ENCODE measurements at places on chromosomes 13 and 19.

- no peak for DNase-seq
Observed at GRCh38 chr13:59000770-59001169, 1163.0 kb downstream of the DIAPH3 start.

DNA sequence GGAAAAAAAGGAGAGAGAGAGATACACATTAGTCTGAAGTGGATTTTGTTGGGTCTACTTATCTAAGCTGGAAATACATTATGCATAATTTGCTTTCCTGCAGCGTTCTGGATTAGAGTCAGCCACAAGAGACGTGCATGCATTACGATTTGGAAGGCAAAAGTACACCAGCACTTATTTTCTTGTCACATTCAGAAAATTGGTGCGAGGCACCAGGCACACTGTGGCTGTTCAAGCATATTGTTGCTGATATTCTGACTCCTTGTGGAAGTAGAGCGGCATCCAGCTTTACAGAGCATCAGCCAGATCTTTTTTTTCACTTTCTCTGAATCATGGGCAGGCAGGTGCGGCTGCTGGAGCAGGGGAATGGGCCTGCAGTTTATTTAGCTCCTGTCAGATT is 905.6 kb upstream of the SPRY2 start:
- no peak for DNase-seq

- DNase-seq, result no peak
Observed at GRCh38 chr13:48858122-48858902, 117.4 kb upstream of the FNDC3A start.

GRCh38 chr13:35387682-35388250 is 88.7 kb downstream of the MAB21L1 start:
- no peak for DNase-seq

GRCh38 chr13:99991828-99992775 is 10.5 kb downstream of the ZIC2 start:
- no peak for DNase-seq

DNA sequence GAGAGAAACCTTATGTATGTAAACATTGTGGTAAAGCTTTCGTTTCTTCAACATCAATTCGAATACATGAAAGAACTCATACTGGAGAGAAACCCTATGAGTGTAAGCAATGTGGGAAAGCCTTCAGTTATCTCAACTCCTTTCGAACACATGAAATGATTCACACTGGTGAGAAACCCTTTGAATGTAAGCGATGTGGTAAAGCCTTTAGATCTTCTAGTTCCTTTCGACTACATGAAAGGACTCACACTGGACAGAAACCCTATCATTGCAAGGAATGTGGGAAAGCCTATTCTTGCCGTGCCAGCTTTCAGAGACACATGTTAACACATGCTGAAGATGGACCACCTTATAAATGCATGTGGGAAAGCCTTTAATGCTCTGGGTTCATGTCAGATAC is 24.7 kb downstream of the ZNF136 start:
- DNase-seq, result no peak

- no peak for DNase-seq
Observed at GRCh38 chr13:46405457-46405856, 18.4 kb upstream of the RUBCNL start.

DNA sequence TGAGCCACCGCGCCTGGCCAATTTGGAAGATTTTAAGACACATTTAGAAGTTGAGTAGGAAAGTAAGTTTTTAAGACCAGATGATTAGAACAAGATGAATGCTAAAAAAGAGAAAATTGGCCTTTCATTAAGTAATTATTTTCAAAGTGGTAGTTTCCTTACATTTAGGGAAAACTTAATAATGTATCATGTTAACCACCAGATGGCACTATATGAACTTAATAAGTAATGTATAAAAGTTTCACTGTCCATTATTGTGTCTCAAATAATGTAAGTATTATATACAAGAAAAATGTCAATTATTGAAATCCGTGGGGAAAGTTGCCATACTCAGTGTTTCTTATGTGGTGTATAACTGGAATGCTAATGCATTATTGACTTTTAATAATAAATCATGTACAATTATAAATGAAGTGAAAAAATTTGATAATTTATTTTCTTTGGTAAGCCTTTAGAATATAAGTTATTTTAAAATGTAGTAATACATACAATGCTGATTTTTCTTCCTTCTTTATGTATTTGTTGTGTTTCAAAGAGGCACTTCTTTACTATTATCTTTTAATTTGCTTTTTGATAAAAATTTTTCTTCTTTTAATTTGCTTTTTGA is 29.2 kb downstream of the COG6 start:
- no peak for DNase-seq

- no peak for DNase-seq
Observed at GRCh38 chr19:3324405-3324856, 42.0 kb upstream of the NFIC start.

DNA sequence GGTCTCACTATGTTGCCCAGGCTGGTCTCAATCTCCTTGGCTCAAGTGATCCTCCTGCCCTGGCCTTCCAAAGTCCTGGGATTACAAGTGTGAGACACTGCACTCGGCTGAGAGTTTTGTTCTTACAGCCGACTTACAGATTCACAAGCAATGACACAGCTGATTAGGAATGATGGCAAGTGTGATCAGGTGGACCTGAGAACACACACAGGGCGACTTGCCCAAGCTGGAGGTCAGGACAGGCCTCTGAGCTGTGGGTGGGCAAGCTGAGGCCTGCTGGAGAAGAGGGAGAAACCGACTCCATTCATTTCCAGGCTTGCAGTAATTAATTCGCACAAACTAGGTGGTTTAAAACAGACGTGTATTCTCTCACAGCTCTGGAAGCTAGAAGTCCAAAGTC is 8.1 kb upstream of the ATG4D start:
- DNase-seq, result no peak

DNA sequence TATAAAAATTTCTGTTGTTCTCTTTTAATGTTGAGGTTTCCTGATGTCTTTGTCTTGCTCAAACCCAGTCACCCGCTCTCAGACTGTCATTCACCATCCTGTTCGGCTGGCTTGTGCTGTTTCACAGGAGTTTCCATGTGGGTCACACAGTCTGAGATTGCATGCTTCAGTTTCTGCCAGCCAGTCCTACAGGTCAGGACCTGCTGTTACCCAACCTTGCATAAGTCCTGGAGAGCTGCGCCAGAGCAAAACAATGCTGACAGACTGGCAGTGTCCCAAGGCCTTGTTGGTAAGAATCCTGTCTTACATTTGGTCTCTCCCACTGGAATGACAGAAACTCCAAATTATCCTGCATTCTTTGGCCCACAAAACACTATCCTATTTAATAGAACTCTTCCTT is 340.0 kb upstream of the SLITRK5 start:
- no peak for DNase-seq

DNA sequence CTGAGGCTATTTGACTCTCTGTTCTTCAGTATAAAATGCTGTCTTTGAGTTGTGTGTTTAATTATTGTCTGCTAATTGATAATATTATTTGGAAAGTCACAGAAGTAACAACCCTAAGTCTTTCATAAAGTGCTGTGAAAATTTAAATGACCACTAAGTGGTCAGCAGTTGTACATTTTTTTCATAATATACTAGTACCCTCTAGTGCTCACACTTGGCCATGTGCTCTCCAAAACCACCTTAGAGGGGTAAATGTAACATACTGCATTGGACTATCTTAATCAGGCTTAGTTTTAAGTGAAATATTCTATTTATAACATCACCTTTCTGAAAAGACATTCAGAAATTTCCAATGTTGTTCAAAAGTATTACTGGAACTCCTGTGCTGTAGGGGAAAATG is 745.3 kb downstream of the GPC5 start:
- no peak for DNase-seq

- no peak for DNase-seq
Observed at GRCh38 chr19:7668842-7669241, at the start of gene RETN. Gene RETN (plus strand): TSS chr19:7669049. CDS start chr19:7669327, 278 bp downstream.

GRCh38 chr19:52670046-52670445 is 31.9 kb upstream of the ZNF83 start:
- no peak for DNase-seq

DNA sequence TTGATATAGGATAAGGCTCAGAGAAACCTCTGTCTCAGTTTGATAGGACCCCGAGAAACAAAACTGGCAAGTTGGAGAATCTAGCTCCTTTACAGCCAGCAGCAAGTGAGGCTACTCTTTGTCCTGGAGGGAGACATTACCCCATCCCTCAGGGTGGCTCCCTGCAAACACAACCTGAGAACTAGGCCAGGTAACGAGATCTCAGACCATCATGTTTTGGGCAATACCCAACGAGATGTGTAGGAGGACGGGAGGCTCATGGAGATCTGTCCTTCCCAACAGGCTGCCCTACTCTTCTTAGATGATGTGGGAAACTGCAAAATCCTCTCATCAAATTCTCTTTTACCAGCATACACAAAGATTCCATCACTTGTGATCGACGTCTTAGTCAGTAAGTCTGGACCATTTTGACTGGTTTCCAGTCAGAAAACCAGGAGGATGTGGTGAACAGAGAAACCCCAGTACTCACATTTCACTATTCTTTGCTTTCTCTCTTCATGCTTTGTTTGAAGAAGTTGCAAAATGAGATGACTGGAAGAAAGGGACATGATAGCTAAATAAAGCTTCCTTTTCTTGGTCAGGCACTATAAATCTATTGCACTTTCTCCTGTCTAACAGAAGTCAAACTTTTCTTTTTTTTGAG is 6.0 kb upstream of the CTU1 start:
- no peak for DNase-seq

GRCh38 chr13:31610270-31610998 is 128.9 kb upstream of the RXFP2 start:
- DNase-seq, result no peak

GRCh38 chr13:50377726-50378270 is 362.6 kb downstream of the KCNRG start:
- DNase-seq, result no peak

DNA sequence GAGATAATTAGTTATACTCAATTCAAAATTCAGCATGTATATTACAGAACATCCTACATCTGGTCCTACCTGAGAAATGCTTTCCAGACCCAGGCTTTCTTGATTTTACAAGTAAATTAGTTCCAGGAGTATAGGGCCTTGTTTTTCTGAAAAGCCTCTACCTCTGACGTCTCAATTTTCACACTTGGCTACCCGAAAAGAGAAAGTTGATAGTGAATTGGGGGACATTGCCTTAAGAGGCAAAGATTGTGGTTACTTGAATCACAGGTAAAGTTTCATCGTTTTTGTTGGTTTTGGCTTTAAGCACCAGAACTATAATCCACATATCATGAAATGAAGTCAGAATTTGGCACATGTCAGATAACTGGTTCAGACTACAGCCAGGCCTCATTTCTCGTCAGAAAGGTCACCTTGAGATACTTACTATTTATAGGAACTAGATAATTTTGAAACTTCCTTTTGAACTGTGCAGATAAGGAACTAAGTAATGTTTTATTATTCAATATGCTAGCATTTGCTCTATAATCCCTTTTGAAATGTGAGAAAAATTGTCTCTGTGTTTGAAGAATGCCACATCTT is 30.8 kb downstream of the FAM124A start:
- DNase-seq, result no peak

DNA sequence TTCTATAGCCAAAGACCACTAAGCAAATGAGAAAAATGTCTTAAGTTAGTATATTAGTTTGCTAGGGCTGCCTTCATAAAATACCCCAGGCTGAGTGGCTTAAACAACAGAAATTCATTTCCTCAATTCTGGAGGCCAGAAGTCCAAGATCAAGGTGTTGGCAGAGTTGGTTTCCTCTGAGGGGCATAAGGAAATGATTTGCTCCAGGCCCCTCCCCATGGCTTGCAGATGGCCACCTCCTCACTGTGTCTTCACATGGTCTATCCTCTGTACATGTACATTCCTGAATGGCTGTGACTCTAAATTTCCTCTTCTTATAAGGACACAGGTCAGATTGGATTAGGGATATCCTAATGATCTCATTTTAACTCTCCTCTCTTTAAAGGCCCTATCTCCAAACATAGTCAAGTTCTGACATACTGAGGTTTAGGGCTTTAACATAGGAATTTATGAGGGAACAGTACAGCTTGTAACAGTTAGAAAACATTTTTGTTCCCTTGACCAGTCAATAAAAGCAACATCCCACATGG is 307.4 kb downstream of the DIAPH3 start:
- DNase-seq, result no peak

DNA sequence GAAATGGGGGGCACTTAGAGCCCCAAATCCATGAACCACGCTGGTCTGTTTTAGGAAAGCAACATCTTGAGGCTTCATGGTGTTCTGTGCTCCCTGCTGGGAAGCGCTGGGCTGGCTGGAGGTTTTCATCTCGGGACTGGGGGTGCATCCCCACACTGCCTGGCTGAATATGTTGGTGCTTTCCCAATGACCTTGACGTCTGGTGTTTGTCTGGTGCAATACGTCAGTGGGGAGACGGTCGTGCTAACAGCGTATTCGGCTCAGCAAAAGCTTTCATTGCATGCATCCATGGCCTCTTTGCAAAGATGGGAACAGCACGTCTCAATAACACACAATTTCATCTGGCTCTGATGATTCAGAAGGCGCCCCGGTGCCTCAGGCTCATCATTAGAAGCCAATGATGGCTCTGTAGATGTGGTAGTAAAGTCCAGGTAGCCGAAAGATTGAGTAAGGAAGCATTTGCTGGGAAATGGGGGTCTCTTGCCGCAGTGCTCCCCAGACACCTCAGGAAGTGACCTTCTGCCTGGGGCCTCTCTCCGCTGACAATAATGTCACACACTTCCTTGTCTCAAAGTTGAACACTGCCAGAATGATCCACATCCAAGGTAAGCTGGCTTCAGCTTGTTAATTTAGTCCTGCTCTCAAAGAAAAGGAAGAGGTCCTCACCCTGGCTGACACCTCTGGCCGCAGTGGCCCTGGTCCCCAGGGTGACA is 97.7 kb downstream of the ING1 start:
- no peak for DNase-seq

DNA sequence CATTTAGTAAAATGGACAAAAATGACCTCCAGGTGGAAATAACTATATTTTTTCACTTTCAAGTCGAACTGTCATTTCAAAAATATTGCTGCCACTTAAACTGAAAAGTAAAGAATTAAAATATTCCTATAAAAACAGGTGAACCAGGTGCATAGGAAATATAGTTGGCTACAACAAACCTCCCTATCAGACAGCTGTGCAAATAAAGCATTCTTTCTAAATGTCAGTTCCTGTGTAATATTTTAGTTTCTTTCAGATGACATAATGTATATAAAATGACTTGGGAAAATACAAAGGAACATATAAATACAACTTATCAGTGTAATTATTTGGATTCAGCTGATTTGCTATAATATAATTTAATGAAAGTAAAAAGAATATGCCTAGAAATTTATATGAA is 403.5 kb upstream of the GPC6 start:
- no peak for DNase-seq

- DNase-seq, result no peak
Observed at GRCh38 chr13:39186205-39186875, 148.1 kb downstream of the NHLRC3 start.

GRCh38 chr13:98471934-98472333 is 105.0 kb downstream of the STK24 start:
- no peak for DNase-seq

- no peak for DNase-seq
Observed at GRCh38 chr13:97978651-97979050, 25.2 kb downstream of the IPO5 start.

Data from cerebellar nuclear complex (tissue), 1 donor.